ENCODE measurements at places on chromosomes 6 and 20.
A peak's percentile ranks its signal among the peaks of the same experiment; 100 is the strongest.

GRCh38 chr6:137352859-137353258, 133.7 kb upstream of the IFNGR1 start:
- no peak for DNase-seq

- no peak for DNase-seq
Observed at GRCh38 chr6:41467627-41468404, 78.4 kb upstream of the FOXP4 start.

GRCh38 chr6:31972709-31973350, 892 bp upstream of the DXO start:
- peak; percentile 66 for DNase-seq

GRCh38 chr20:41003143-41003935, 25.3 kb upstream of the TOP1 start:
- peak; percentile 95 for DNase-seq

- DNase-seq: no peak
Observed at GRCh38 chr6:92364948-92365541, 1054.3 kb downstream of the EPHA7 start.

GRCh38 chr6:97870273-97870672, 587.3 kb upstream of the MMS22L start:
- no peak for DNase-seq

GRCh38 chr6:7731294-7731693, 5.4 kb downstream of the BMP6 start:
- no peak for DNase-seq

DNA sequence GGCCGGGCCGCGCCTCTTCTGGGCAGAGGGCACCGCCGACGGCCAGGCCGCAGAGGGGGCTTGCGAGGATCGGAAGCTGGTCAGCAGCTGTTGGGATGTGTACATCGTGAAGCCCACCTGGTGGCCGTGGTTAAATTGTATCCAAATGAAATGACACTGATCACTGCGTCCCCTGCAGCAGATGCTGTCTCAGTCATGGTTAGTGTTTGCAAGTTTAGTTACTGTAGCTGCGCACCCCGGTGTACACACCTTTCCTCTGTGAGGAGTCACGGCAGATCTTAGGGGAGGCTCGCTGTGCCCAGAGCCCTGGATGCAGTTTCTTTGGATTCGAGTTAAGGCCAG, 653 bp downstream of the NAA20 start:
- DNase-seq: no peak

DNA sequence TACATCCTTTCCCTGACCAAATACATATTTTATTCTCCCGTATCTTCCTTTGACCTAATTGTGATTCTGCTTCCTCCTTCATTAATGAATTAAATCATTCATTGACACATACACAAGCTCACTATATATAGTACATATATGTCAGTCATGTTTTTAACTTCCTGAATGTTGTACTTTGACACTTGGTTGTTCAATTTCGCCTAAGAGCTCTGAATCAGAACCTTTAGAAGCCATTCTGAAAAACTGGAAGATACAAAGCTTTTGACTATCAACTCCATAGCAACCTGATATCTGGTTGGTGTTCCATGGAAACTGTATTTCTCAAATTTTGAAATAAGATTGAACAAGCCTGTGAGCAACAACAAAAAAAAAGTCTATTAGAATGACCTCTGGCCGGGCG, 27.3 kb upstream of the HFE start:
- no peak for DNase-seq

DNA sequence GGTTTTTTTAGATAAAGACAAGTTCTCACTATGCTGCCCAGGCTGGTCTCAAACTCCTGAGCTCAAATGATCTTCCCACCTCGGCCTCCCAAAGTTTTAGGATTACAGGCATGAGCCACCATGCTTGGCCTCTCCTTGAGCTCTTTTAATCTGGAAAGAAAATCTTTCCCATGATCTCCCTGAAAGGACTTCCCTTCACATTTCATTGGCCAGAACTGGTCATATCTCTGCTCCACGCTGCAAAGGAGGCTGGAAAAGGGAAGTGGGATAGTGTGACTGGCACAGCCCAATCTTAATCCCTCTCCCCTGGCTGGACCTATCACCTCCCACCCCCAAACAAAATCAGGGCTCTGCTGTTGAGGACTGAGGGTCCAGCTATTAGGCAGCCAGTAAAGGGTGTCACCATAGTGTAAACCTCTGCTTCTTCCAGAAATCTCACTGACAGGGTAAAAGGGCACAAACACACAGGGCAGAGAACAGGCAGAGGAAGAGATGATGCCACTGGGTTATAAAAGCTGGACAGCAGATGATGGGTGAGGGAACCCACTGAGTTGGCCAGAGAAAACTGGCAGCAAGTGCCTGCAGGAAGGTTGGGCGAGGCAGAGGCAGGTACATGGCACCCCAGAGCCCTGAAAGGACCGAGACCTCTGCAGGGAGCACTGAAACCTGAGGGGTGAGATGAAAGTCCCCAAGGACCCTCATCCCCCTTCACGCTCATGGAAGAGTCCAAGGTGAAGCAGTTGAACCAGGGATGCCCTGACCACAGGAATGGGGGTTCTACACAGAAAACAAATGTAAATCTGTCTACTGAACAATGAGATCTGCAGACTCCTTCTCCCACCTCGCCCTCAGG, 83.1 kb upstream of the PTPN1 start:
- no peak for DNase-seq

- DNase-seq: no peak
Observed at GRCh38 chr20:760751-761417, 7.4 kb downstream of the SLC52A3 start.

DNA sequence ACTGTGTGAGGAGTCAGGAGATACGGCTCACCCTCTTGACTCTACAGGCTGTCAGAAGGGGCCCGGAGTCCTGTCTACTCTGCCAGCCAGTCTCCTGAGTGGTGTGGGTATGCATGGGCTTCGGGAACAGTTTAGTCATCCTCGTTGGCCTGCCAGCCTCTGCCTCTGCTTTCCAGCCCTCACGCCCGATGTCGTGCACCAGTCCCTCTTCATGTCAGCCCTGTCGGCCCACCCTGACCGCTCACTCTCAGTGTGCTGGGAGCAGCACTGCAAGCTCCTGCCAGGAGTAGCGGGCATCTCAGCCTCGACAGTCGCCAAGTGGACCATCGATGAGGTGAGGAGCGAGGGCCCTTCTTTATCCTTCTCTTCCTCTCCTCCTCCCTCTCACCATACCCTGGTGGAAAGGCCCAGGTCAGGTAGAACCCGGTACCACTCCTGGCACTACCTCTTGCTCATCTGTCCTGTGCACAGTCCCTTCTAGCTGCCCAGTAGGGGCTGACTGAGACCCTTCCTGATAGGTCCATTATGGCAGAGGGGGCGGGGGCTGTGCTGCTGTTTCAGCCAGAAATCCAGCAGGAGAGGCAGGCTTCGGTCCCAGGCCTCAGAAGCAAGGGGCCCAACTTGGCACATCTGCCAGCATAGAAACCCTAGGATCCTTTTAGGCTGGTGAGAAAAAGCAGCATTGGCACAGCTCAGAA, 18.7 kb upstream of the SGK2 start:
- DNase-seq: no peak

GRCh38 chr6:148855744-148856143, 108.9 kb downstream of the UST start:
- DNase-seq: no peak

DNA sequence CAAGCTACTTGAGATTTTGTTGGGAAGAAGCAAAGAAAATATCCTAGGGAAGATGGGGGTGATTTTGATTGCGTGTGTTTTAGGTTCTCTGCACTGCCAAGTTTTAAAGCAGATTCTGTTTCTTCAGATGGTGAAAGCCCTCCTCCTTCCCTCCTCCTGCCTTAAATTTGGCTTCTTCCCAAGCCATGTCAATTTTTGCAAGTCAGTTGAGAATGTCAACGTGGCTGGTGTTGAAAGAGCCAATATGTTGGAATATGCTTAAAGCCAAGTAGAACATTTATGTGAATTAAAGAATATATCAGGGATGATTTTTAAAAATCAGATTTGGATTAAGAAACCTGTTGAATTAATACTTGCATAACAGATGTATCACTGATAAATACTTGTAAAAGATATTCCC, 270.8 kb downstream of the ARID1B start:
- peak; percentile 74 for DNase-seq

DNA sequence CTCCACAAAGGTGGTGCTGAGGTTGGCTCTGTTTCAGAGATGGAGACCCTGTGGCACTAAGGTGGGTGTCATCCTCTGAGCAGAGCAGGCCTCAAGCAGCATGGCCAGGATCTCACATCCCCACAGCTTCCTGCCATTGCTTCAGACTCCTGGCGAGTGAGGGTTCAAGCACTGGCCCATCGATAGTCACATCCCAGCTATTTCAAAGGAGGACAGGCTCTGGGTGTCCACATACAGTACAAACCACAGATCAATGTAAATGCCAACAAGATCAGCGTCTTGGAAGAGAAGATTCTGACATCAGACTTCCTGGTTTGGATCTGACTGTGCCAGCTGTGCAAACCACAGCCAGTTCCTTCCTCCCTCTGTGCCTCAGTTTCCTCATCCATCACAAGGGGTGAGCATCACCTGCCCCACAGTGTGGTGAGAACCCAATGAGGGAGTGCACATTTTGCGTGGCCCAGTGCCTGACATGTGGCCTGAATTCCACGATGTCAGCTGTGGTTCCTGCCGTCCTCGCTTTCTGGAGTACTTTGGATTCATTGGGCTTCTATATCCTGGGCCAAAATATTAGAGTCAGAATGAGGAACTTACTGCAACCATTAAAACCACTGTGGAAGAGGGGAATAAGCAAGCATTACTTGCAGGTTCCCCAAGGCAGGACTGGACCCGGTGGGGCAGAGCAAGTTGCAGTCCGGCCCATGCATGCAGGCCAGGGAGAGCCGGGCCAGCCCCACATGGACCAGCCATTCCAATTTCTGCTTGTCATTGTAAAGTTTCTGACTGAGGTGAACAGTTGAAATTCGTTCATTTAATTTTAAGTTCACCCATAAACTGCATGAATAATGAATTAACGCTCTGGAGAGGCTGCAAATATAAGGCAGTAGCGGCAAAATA, 236.0 kb downstream of the TTLL2 start:
- DNase-seq: no peak

GRCh38 chr6:137148306-137149034, 25.0 kb downstream of the IL22RA2 start:
- DNase-seq: peak; percentile 85

DNA sequence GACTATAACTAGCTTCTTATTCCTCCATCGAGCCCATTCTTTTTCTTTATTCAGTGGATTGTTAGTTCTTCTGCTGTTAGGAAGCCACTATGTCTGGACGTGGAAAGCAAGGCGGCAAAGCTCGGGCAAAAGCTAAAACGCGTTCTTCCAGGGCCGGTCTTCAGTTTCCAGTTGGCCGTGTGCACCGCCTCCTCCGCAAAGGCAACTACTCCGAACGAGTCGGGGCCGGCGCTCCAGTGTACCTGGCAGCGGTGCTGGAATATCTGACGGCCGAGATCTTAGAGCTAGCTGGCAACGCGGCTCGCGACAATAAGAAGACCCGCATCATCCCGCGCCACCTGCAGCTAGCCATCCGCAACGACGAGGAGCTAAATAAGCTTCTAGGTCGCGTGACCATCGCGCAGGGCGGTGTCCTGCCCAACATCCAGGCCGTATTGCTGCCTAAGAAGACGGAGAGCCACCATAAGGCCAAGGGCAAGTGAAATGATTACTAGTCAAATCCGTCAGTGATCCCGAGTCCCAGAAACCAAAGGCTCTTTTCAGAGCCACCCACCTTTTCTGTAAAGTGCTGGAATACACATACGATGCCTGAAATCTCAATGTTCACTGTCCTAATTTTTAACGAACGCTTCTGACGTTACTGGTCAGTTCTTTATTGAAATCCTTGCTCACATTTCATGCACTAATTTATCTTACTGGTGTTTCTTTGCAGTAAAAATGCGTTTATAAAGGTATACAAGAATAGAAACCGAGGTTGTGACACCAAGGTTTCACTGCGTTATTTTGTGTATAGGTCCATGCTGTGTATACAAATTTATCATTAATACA, 129.9 kb downstream of the HFE start:
- DNase-seq: peak; percentile 96

GRCh38 chr6:108274546-108274945, 13.7 kb upstream of the SNX3 start:
- DNase-seq: no peak

- no peak for DNase-seq
Observed at GRCh38 chr6:46023216-46023915, 7.7 kb upstream of the CLIC5 start.

DNA sequence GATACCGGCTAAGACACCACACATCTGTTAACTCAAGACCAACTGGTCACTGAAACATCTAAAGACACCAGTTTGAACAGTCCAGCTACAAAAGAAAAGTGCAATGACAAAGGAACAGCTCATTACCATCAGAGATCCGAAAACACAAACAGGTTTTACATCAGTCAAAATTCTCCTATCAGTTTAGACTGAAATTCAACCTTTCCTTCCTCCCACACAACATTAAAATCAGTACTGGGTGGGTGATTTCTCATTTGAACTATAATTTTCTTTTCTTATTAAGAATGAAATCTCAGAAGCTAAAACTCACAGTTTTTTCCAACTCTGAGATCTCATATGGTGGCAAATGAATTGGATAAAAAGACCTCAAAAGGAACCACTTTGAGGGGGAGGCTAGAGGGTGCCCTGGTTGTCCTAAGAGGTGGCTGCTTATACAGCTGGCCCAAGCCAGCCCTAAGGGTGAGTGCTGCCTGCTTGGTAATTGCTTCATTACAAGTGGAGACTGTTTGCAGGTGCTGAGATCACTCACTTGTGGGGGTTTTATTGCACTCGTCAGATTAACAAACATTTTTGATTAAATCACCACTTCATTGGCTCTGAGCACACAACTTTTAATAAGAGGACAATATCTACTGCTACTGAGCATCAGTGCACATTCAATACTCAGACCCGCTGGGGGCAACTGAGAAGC, 4.3 kb downstream of the CCDC167 start:
- no peak for DNase-seq

DNA sequence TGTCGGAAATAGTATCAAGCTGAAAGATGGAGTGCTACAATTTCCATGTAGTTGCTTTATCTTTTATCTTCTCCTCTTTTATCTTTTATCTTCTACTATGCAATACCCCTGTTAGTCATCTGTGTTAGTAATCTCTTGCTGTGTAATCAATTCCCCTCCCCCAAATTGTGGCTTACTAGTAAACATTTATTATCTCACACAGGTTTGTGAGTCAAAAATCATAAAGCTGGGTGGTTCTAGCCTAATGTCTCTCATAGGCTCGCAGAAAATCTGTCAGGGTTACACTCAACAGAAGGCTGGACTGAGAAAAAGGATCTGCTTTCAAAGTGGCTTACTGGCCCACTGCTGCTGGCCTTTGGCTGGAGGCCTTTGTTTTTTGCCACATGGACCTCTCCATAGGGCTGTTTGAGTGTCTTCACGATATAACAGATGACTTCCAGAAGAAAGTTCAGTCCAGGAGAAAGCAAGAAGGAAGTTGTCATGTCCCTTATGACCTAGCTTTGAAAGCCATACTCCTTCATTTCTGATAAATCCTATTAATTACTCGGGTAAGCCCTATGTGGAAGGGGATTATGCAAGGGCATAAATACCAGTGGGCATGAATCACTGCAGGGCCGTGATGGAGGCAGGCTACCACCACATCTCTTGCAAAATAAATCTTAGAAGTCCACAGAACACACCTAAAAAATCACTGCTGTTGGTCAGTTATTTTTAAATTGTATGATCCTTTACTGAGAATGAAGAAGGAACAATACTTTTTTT, 24.5 kb upstream of the PTCHD4 start:
- DNase-seq: peak; percentile 84
